Inflammatory macrophage treated with lipopolysaccharide for 1 hour (primary cell): ENCODE measurements at places on chromosomes 6 and 20.

GRCh38 chr6:85416766-85417165, 33.1 kb upstream of the NT5E start:
- no peak for DNase-seq

DNA sequence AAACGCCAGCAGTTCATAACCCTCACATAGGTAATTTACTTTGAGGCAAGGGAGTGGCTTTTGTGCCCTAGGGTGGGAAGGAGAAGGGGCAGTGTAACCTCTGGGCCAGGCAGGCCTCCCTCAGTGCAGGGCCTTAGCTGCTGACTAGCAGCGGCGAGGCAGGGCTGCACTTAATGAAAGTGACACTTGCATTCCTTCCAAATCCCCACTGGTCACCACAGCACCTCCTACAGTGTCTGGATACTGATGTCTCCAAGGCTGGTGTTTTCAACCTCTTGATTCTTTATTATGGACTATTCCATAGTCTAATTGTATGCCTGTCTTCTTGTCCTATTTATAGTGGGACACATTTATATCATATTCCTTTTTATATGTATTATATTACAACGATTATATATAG, 152.7 kb downstream of the LY86 start:
- no peak for DNase-seq

DNA sequence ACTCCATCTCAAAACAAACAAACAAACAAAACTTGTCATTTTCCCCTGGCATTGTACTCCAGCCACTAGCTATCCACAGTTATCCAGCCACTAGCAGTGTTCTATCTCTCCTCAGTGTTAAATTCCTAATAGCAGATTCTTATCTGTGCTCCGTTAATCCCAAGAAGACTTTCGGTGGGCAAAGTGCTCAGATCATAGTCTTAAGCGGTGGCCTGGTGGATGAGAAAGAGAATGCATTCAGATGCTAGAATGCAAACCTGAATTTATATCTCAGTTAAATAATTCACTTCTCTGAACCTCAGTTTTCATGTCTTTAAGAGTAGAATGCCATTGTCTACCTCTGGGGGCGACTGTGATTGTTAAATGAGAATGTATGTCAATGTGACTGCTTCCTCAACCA, 47.7 kb upstream of the KCNG1 start:
- no peak for DNase-seq

- DNase-seq: no peak
These were observed 57.6 kb upstream of the FRMD1 start for GRCh38 chr6:168136622-168137021.

- DNase-seq: no peak
These were observed 656.2 kb downstream of the FRK start for GRCh38 chr6:115404446-115404845.

GRCh38 chr6:46985943-46986342, 56.2 kb downstream of the ADGRF1 start:
- no peak for DNase-seq

DNA sequence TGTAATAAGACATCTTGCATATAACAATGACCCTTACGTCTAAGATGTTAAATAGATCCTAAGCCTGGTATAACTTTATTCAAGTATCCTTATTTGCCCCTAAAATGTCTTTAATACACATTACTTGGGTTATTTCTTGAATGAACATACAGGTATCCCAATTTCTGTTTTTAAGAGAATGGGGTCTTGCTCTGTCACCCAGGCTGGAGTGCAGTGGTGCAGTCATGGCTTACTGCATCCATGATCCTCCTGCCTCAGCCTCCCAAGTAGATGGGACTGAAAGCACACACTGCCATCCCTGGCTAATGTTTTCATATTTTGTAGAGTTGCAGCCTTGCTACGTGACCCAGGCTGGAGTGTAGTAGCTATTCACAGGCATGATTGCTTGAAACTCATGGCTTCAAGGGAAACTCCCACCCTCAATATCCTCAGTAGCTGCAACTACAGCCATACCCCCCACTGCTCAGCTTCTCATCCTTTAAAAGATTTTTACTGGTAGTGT, 10.4 kb upstream of the ZNFX1 start:
- no peak for DNase-seq

GRCh38 chr20:63602321-63602720, 24.6 kb downstream of the GMEB2 start:
- DNase-seq: no peak

GRCh38 chr6:23349521-23350147, 776.4 kb upstream of the NRSN1 start:
- no peak for DNase-seq

- no peak for DNase-seq
These were observed 59.2 kb downstream of the RAB44 start for GRCh38 chr6:36756786-36757185.

DNA sequence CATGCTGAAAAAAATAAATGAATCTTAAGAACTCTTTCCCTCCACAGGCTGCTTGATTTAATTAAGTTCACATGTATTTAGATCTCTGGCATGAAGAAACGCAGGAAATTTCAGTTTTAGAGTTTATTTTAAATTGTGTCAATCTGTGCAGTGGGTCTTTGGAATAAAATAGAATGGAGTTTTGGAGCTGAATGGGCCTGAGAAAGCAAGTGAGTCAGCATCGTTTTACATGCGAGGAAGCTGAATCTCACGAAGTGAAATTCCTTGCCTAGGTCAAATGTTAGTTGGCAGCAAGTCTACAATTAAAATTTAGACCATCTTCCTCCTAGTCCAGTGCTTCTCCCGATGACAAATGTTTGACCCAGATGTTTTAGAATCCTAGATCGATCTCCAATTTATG, 22.4 kb downstream of the MAP7 start:
- no peak for DNase-seq

DNA sequence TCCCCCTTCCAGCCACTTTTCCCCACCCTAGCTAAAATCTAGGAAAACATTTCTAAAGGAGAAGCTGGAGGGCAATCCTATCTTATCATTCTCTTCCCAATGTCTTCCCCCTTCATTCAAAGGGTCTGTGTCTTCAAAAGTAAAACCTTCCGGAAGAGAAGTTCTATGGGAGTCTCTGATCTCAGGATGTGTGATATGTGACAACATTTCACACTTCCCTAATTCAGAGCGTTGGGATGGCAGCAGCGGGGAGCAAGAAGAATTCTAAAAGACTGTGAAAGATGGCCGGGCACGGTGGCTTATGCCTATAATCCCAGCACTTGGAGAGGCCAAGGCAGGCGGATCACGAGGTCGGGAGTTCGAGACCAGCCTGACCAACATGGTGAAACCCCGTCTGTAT, 65.4 kb upstream of the AKIRIN2 start:
- DNase-seq: peak; percentile 35

GRCh38 chr6:134123666-134124208, 71.3 kb upstream of the SLC2A12 start:
- DNase-seq: peak; percentile 15
